ENCODE measurements at places on chromosomes 5 and 9.
A peak's percentile ranks its signal among the peaks of the same experiment; 100 is the strongest.

- no peak for DNase-seq
Measured at GRCh38 chr9:134621558-134622110, 20.0 kb upstream of the COL5A1 start.

DNA sequence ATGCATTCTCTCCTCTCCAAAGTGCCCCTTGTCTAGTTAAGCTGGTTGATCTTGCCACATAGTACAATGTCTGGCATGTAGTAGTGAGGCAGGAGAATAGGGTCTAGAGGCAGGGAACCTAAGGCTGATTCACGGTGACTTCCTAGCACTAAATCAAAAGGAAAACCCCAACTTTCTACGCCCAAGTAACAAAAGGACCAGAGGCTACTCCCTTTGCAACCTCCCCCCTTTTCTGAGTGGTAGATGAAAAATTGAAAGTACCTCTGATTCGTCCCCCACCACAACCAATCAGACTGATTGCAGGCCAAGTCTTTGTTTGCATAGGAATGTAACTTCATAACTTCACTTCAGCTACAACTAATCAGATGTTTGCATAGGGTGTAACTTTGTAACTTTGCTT lies 278.8 kb downstream of the PSAT1 start:
- DNase-seq = no peak

DNA sequence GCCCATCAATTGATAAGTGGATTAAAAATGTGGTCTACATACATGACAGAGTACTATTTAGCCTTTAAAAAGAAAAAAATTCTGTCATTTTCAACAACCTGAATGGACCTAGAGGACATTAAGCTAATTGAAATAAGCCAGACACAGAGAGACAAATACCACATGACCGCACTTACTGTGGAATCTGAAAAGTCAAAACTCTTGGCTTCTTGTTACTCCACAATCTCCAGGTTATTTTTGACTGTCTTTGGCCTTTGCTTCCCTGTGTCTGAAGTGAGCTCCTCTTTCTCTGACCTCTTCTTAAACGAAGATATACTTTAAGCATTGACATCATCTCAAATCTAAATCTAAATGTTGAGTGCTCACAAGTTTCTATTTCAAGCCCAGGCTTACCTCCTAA lies 265.5 kb upstream of the ADRA1B start:
- DNase-seq = no peak

GRCh38 chr9:129761293-129761900 lies 8.6 kb upstream of the PTGES start:
- DNase-seq = no peak

DNA sequence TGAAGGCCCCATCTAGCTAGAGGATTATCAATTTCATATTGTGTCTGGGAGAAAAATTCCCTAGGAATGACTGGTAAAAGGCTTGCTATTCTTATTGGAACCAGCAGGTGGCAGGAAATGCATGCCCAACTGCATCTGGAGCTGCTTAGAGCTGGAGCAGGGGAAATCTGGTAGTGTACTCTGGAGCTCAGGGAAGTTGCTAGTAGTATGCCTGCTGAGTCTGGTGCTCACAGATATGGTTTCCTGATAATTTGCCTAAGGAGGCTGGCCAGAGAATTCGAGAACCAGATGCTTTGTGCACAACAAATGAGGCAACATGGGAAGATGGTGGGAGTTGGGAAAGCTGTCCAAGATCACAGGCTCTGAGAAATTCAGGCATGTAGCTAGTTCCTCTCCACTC lies 53.7 kb downstream of the G3BP1 start:
- peak; percentile 29 for DNase-seq

DNA sequence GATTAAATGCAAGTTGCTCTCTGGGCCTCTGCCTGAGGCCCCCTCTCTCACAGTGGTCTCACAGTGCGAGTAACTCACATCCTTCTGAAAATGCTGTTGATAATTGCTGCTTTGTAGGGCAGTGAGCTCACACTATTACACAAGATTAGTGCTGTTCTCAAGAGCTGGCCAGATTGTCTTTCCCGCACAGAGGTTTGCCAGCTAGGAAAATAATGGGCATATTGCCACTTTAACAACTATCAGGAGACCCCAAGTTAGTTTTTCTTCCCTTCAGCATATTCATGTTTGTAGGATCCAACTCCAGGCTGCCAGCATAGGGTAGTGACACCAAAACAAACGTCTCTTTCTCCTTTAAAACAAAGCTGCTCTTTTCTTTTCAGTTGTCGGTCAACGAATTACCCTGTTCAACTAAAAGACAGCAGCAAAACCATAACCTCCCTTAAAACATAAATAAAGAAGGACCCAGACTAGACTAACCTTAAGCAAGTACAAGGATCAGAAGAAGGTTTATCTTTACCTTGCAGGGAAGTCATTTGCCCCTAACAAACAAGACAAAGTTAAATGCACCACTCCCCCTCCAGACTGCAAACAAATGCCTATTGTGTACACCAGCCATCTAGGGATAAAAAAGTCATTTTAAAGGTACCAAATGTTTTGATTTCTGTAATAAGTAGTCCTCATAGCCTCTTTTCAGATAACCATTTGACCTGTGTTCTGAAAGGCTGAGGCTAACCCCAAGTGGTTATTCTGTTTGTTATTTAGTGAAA lies 91.4 kb downstream of the VCAN start:
- DNase-seq = no peak

DNA sequence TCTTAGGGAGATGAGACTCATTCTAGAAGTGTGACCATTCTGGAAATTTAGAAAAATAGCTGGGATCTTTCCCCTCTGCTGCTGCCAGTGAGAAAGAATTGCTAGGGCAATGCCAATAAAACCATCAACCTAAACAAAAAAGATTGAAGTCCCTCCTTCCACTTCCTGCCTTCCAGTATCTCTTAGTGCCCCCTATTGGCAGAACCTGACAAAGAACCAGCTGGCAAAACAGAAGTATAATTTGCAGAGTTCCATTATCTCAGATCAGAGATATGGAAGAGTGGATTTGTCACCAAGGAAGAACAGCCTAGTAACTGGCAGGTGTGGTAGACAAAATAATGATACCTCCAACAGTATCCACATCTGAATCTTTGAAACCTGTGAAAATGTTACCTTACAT lies 13.8 kb upstream of the PLCXD3 start:
- no peak for DNase-seq

DNA sequence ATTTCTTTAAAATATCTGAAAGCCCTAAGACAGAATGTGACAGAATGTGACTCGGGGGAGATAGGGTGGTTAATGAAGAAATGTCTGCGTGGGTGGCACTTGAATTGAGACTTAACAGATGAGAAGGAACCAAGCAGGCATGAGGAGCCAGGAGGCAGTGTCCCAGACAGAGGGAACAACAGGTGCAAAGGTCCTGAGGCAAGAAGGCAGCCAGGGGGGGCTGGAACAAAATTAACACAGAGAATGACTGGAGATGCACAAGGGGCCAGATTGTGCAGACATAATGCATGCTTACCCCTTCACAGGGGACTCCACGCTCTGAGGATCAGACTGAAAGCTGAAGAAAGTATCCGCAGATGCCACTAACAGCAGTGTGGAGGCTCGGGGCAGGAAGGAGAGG lies 1.7 kb downstream of the LMAN2 start:
- DNase-seq = no peak

GRCh38 chr9:130988905-130989304 lies 20.1 kb upstream of the LAMC3 start:
- no peak for DNase-seq

DNA sequence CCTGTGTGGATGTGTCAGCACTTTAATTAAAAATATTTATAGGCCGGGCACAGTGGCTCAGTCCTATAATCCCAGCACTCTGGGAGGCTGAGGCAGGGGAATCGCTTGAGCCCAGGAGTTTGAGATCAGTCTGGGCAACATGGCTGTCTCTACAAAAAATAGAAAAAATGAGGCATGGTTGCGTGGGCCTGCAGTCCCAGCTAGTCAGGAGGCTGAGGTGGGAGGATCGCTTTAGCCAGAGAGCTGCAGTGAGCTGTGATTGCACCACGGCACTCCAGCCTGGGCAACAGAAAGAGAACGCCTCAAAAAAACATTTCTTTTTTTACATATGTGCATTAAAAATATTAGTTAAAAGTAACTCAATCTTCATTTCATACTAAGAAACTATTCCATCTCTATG lies 6.2 kb downstream of the TBC1D9B start:
- DNase-seq = no peak

DNA sequence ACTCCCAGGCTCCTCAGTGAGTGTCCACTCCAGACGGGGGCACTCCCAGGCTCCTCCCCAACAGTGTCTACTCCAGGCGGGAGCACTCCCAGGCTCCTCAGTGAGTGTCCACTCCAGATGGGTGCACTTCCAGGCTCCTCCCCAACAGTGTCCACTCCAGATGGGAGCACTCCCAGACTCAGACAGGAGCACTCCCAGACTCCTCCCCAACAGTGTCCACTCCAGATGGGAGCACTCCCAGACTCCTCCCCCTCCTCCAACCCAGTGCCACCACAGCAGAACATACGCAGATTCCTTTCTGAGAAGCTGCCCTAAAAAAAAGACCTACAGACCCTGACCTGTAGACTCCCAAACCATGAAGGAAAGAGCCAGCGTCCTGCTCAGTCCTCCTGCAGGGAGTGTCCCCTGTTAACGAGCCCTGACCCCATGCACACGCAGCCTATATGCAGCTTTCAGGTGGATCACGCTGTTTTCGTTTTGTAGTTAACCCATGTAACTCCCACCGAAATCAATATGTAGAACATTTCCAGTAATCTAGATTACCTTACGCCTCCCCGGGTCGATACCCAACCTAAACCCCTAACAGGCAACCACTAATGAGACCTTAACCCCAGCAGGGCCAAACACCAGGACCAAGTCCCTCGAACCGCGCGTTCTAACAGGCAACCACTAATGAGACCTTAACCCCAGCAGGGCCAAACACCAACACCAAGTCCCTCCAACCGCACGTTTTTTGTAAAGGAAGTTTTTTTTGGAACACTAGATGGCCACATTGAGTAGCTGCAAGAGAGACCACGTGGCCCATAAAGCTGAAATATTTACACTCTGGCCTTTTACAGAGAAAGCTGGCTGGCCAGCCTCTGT lies 15.7 kb downstream of the PNPLA7 start:
- DNase-seq = no peak

DNA sequence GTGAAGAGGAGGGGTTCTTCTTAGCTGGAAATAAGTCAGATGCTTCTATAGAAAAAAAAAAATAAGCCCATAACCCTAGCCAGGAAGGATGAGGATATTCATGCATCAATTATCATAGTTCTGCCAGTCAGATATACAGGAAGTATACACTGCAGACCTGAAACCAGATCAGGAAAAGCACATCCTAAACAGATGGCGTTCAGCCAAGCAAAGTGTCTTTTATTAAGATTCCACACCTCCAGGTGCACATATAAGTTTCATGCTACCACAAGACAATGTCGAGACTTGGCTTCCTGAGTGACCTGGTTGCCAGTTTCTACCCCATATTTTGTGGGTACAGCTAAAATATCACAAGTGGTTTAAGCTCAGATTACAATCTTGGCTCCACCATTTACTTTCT lies 108.3 kb downstream of the CETN3 start:
- DNase-seq = no peak

GRCh38 chr9:3480353-3480655 lies 45.5 kb downstream of the RFX3 start:
- DNase-seq = no peak

DNA sequence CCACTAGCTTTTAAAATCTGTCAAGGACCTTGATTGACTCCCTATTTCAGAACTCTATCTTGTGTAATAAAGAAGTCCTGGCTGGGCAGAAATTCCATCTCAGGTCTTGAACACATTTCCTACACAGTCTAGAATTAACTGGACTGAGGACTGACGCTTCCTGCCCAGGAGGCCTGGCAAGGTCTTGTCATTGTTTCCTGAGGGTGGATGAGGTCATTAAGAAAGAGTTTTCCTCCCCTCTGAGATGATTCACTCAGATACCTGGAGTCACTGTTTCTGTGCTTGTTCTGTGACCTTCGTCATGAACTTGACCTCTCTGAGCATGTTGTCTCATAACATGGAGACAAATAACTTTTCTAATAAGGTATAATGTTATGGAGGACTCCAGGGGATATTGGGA lies 10.0 kb downstream of the MTAP start:
- DNase-seq = no peak

GRCh38 chr9:134966697-134967546 lies 49.2 kb upstream of the FCN1 start:
- DNase-seq = no peak

DNA sequence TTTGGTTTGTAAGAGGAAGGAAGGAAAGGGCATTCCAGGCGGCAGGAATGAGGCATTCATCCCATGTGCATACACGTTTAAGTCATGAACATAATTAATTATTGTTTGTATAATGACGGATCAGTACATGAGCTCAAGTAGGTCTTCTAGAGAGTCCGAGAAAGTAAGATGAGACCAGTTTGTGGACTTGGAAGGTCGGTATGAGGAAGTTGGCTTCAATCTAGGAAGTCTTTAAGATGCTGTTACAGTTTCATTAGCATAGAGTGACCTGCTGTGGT lies 2.1 kb downstream of the GTF3C4 start:
- no peak for DNase-seq

DNA sequence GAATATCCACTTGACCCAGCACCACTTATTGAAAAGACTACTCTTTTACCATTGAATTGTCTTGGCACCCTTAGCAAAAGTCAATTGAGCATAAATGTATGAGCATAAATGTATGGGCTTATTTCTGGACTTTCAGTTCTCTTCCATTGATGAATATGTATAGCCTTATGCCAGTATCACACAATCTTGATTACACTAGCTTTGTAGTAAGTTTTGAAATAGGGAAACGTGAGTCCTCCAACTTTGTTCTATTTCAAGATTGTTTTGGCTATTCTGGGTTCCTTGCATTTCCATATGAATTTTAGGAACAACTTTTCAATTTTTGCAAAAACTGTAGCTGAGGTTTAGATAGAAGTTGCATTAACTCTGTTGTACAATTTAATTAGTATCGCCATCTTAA lies 601.0 kb downstream of the TLE1 start:
- no peak for DNase-seq

DNA sequence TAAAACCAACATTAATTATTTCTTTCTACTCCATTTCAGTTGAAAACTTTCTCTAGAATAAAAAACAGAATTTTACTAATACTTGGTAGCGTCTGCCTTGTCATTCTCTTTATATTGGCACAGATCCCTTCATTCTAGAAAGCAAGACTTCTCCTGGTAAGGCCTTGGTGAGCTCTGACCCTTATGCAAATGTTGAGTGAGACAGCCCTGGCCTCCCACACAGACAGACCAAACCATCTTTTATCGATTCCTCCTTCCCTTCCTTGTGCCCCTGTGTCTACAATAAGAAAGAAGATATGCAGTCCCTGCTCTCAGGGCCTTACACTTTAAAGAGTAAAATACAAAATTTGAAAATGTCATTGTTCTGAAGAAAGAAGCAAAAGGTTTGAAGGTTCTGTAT lies 262.2 kb downstream of the EFNA5 start:
- DNase-seq = no peak

GRCh38 chr5:135977375-135977928 lies 22.7 kb upstream of the LECT2 start:
- DNase-seq = peak; percentile 30

- no peak for DNase-seq
Measured at GRCh38 chr9:125492719-125493118, 214.3 kb downstream of the MAPKAP1 start.
